ENCODE measurements at places on chromosomes 11 and 22.

DNA sequence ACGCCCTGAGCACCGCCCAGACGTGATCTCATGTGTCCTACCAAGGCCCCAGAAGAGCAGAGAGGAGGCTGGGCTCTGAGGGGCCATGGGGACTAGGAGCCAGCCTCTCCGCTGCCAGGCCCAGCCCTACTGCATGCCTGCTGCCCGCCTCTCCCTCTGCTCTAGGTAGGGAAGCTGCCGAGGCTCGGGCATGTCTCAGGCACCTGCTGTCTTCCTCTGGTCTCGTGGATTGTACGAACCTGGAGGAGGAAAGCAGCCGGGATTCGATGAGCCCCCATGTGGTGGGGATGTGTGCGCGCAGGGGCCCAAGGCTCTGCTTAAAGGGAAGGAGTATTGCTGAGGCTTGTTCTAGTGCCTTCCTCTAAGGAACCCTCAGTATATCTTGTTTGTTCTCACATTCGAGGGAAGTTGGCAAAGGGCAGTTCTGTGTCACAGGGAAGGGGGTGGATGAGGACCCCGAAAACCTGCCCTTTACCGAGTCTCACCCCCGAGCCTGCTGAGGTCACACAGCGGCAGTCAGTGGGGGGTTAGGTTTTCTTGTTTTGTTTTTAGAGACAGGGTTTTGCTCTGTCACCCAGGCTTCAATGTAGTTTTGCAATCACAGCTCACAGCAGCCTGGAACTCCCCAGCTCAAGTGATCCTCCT lies 21.2 kb downstream of the DAGLA start:
- no peak for DNase-seq

- DNase-seq: no peak
These were observed 6.3 kb downstream of the DEPDC7 start for GRCh38 chr11:33021937-33022336.

DNA sequence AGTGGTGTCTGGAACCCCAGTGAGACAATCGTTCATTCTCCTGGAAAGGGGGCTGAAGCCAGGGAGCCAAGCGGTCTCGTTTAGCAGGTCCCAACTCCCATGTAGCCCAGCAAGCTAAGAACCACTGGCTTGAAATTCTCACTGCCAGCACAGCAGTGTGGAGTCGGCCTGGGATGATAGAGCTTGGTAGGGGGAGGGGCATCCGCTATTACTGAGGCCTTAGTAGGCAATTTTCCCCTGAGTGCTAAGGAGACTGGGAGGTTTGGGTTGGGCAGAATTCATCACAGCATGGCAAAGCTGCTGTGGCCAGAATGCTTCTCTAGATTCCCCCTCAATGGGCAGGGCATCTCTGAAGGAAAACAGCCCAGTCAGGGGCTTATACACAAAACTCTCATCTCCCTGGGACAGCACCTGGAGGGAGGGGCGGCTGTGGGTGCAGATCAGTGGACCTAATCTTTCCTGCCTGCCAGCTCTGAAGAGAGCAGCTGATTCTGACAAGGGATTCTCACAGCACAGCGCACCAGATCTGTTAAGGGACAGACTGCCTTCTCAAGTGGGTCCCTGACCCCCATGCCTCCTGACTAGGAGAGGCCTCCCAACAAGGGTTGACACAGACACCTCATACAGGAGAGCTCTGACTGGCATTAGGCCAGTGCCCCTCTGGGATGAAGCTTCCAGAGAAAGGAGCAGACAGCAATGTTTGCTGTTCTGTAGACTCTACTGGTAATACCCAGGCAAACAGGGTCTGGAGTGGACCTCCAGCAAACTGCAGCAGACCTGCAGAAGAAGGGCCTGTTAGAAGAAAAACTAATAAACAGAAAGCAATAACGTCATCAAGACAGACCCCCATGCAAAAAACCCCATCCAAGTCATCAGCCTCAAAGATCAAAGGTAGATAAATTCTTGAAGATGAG lies 14.8 kb downstream of the OR52M1 start:
- DNase-seq: no peak

DNA sequence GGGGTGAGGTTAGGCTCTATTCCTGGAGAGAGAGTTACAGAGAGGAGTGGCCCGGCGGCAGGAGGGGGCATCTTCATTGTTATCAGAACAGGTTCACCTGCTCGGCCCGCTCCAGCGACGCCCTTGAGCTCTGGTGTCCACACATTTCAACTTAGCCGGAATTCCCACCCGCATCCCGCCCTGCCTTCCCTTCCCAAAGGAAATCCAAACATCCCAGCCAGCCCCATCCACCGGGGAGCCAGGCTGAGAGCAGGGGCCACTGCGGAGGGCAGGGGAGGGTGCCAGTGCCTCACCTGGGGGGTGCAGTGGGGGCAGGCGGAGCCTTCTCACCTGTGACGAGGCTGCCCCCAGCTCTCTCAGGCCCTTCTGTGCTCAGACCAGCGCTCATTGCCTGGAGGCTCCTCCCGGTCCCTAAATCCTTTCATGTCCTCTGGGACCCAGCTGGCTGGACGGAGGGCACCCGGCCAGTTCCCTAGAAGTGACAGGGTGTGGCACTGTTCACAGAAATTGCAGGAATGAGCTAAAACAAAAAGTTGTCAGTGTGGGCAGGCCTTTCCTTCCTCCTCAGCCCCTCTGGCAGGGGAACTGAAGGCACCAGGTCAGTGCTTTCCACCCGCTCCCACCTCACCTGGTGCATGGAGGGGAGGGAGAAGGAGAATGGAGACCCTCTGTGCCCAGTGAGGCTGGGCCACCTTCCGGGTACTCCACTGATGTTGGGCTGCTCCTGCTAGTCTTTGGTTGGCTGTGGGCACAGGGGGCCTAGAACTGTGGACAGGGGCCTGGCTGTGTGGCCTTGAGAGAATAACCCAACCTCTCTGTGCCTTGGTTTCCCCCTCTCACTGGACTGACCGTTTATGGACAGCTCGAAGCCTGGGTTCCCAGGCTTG lies 2.2 kb upstream of the MRGPRG start:
- DNase-seq: no peak

GRCh38 chr11:8593455-8593854 lies 573 bp downstream of the STK33 start:
- no peak for DNase-seq

- DNase-seq: no peak
These were observed 30.6 kb downstream of the SCUBE1 start for GRCh38 chr22:43312608-43313007.

DNA sequence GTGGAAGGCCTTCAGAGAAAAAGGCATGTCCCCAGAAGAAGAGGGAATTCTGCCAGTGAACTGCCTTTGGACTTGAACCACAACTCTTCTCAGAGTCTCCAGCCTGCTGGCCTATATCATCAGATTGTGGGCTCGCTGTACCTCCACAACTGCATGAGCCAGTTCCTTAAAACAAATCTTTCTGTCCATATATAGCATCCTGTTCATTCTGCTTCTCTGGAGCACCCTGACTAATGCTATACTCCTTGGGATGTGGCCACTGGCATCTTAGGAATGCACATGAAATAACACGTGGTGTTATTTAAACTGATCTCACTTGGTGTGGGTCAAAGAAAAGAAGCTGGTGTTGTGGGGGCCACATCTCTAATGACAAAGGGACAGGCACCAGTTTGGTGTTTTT lies 58.3 kb upstream of the VSTM5 start:
- no peak for DNase-seq

- DNase-seq: no peak
These were observed 185.4 kb upstream of the GUCY1A2 start for GRCh38 chr11:107203656-107204055.

DNA sequence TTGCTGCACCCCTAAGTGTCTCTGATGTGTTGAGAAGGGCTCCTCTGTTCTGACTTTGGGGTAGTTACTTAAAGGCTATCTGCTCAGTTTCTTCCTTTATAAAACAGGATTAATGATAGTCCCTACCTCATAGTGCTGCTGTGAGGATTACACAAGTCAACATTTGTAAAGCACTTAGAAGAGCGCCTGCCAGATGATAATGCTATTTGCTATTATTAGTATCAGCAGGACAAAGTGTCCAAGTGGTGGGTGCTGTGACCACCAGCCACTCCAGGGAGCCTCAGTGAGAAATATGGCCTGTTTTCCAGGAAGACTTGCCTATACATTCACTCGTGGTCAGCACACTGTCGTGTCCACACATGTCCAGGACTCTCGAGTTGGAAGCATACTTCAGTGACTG lies 16.2 kb downstream of the POU2F3 start:
- DNase-seq: no peak

- DNase-seq: no peak
These were observed 25.8 kb downstream of the TNRC6B start for GRCh38 chr22:40203572-40203971.

DNA sequence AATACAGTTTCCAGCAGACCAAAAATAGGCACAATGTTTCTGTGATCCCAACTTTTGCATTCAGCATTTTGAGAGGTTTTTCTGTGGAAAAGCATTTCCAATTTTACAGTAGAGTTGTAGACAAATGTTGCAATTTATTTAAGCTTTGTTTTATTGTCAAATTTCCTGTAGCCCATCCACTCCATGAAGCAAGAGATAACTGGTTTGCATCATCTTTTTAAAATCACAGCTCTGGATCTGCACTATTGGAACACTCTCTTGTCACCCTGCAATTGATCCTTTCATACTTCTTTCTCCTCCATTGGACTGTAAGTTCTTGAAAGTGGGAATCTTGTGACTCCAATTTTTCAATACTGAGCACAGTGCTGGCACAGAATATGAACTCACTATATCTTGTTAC lies 86.0 kb downstream of the MAML2 start:
- DNase-seq: no peak

DNA sequence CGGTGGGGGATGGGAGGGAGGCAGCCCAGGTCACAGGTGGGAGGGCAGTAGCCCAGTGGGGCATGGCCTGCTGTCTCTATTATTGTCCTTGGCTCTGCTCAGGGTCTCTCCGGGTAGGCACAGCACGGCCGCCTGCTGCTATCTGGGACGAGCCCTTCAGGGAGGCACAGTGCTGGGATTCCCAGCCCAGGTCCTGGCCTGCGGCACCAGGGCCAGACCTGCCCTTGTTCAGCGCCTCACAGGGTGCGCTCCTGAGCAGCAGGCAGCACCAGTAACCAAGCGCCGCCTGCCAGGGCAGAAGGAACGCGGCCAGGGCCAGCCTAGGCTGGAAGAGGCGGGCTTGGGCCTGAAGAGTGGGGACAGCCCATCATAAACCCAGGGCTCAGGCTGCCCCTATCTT lies 151.0 kb downstream of the MPPED1 start:
- no peak for DNase-seq

DNA sequence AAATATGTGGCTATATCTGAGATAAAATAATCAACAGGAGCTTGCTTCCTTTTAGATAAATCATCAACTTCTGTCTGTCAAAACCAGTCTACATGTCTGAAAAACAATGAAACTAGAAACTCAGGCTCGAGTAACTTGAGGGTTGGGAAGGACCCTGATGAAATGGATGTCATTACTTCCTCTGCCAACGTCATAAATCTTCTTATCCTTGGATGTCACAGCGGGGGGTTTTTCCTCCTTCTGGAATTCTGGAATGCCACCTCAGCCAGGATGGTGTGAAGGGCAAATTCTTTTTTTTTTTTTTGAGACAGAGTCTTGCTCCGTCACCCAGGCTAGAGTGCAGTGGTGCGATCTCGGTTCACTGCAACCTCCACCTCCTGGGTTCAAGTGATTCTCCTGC lies 13.4 kb downstream of the LGR4 start:
- no peak for DNase-seq

GRCh38 chr11:3191586-3192324 lies 26.6 kb upstream of the OSBPL5 start:
- DNase-seq: no peak

DNA sequence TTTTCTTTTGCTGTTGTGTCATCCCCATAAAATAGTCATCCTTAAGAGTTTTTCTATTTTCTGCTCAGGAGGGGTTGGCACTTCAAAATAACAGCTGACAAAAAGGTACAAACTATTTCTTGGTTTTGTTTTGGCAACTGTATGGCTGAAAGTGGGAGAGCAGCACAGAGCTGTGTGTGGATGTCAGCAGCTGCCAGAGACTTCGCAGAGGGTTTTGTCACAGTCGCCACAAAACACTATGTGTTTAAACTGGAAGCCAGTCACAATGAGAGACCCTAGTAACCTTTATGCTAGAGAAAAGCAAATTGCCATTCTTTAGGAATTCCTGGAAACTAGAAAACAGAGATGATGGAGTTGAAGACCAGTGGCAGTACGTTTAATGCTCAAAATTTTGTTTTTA lies 189.6 kb upstream of the CCDC90B start:
- no peak for DNase-seq

GRCh38 chr11:103295704-103296103 lies 186.5 kb downstream of the DYNC2H1 start:
- DNase-seq: no peak

DNA sequence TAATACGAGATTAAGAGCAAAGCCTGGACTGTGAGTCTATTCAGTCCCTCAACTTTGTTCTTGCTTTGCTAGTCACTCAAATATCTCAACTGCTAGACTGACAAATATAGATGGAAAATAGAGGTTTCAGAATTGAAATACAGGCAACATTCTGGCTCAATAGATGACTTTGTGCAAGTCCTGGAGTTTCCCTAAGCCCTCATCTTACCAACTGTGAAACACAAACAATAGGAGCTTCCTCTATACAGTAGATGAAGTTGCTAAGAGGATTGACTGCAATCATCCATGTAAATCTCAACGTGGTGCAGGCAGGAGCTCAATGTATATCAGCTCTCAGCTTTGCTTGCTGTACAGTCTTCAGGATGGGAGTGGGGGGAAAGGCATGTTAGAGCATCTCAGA lies 6.2 kb upstream of the MPEG1 start:
- no peak for DNase-seq

- no peak for DNase-seq
These were observed 69.2 kb downstream of the SYT13 start for GRCh38 chr11:45216901-45217300.

- no peak for DNase-seq
These were observed 38.0 kb downstream of the SOX6 start for GRCh38 chr11:16318320-16318719.

- no peak for DNase-seq
These were observed 54.4 kb downstream of the DGCR2 start for GRCh38 chr22:19067696-19068348.

DNA sequence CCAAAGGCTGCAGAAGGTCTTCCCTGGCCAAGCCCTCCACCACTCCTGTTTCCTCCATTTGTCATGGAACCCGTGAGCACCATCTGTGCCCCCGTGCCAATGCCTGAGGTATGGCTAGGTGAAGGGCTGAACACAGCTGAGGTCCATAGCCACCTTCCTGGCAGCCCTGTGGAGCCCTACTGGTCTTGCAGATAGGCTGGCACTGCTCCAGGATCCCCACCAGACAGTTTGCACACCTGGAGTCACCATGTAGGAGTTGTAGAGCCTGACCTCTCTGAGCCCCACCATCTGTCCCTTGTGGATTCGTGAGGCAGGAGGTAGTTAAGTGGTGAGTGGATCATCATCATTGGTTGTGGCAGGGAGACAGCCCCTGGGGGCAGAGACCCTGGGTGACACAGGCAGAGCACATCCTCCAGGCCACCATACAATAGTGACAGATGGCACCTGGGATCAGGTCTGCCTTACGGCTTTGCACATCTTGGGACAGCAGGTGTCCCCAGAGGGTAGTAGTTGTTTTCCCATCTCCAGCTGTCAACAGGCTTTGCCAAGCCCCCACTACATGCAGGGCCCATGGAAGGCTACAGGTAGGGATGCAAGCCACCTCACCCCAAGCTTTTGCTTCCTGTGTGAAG lies 52.5 kb upstream of the SUSD2 start:
- DNase-seq: no peak

GRCh38 chr22:37182101-37182948 lies 5.7 kb downstream of the C1QTNF6 start:
- DNase-seq: no peak

- peak; percentile 77 for DNase-seq
These were observed at the start of gene MAP4K2 for GRCh38 chr11:64803158-64803845. Gene MAP4K2 (minus strand): TSS chr11:64803214. CDS start chr11:64803149, 65 bp downstream.
